Breast epithelium (tissue), 4 donors: ENCODE measurements at places on chromosomes 6 and 20. TPM values are rescaled to one million over a fixed set of nuclear protein-coding genes. Genes with fewer than 3 reads are reported as not detected.

The TCP11 gene
- not detected for total RNA-seq

The PHACTR1 gene
- total RNA-seq, result 4.1 TPM

The TRERF1 gene
- total RNA-seq, result 3.9 TPM

The MEI4 gene
- total RNA-seq, result not detected

The PSORS1C2 gene
- total RNA-seq, result not detected

The VGLL2 gene
- not detected for total RNA-seq

- no peak for DNase-seq
Observed at GRCh38 chr6:125806813-125807212, 16.1 kb downstream of the NCOA7 start.

GRCh38 chr6:167737205-167737830 is 89.4 kb upstream of the AFDN start:
- no peak for DNase-seq

- DNase-seq, result no peak
Observed at GRCh38 chr20:19026121-19026878, 186.1 kb upstream of the SLC24A3 start.

DNA sequence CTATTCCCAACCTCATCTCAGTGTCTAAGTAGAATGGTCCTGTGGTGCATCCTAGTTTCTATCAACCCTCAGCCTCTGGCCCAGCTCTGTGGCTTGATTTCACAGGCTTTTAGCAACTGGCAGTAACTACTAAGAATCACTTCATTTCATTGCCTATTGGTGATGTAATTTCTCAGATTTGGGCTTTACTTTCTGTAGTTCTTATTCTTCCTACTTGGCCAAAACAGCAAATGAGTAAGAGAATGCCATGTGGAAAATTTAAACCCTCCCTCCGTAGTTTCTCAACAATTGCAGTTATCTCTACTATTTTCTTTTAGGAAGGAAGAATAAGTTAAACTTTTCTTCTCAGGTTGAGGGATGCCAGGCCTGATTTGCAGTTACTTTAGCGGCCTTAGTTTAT is 387.3 kb downstream of the CDKAL1 start:
- no peak for DNase-seq

DNA sequence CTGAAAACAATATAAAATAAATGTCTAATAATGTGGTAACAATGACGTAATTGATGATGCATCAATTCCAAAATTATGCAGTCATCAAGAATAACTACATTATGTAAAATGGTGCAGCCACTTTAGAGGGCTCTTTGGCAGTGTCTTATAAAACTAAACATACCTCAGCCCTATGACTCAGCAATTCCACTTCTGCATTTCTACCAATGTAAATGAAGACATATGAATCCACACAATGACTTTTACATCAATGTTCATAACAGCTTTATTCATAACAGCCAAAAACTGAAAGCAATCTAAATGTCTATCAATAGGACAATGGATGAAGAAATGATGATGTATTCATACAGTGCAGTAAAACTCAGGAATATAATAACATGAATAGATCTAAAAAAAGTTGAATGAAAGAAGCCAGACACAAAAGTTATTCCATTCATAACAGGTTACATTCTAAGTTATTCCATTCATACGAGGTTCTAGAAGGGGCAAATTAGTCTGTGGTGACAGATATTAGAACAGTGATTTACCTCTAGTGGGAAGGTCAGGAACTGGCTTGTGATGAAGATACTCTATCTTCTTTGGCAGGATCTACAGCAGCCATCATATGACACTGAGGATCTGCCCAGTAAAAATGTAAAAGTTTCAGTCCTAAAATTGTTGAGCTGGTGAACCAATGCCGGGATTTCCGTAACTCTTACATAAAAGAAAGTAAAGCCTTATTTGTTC is 396.1 kb downstream of the PLCB1 start:
- no peak for DNase-seq

DNA sequence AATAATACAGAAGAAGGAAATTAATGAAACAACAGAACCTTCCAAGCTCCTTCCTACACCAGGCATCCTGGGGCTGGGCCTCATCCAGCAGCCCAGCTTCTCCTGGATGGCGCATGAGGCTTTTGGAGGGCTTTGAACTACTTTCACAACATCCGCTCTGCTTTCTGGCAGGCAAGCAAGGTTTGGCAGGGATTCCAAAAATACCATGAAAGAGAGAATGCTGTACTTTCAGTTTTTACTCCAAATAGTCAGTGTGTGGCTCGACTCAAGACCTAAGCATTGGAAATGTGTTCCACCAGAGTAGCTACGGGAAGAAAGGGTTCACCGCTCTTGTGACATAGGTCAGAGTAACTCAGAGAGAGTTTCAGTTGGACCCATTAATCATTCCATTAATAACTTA is 125.4 kb downstream of the OPRM1 start:
- no peak for DNase-seq

DNA sequence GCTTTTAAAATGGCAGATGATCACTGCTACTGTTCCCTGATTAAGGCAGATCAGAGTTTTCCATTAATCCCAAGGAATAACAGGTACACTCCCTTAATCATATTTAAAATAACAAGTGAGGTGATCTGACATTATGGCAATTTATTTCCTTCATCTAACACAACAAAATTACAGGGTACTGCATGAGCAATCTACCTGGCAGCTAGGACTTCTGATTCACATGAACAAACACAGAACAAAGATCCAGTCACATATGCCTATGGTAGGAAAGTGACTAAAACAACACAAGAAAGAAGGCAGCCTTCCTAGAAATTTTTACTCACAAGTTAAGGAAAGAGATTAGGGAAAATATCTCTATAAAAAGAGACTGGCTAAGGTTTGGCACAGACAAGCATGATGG is 33.2 kb downstream of the MAP7 start:
- no peak for DNase-seq

DNA sequence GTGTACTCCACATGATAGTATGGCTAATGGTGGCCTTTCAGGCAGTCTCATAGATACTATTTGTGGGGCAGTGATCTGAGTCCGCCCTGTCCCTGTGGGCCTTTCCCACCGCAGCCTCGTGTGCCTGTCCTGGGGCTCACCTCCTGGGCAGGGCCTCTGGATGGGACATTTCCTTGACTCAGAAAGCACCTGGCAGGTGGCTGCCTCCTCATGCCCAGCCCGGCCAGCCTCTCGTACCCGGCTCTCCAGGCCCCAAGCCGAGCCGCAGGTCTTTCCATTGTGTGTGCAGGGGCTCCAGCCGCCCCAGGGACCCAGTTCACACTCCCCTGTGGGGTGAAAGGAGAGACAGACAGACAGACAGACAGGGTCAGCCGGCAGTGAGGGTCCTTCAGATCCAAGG is 38.3 kb downstream of the RSPO4 start:
- no peak for DNase-seq

- no peak for DNase-seq
Observed at GRCh38 chr20:11378252-11378651, 539.4 kb upstream of the BTBD3 start.
